Ureter (tissue), 1 donor: ENCODE measurements at places on chromosomes 6 and 20.

DNA sequence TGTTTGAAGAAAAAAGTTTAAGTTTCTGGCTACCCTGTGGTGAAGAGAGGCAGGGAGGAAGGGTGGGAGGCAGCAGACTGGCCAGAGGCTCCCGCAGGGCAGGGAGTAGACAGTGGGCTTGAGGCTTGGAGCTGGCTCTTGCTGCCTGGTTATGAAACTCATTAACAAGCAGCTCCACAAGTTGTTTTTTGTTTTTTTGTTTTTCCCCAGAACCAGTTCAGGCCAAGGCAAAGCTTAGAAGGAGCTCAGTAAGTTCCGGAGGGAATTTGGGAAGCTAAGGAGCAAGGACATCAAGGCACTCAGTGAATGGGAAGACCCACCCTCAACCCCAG, 4.0 kb downstream of the DLL1 start:
- DNase-seq = no peak

GRCh38 chr6:14695579-14695978, 550.3 kb upstream of the JARID2 start:
- no peak for DNase-seq

DNA sequence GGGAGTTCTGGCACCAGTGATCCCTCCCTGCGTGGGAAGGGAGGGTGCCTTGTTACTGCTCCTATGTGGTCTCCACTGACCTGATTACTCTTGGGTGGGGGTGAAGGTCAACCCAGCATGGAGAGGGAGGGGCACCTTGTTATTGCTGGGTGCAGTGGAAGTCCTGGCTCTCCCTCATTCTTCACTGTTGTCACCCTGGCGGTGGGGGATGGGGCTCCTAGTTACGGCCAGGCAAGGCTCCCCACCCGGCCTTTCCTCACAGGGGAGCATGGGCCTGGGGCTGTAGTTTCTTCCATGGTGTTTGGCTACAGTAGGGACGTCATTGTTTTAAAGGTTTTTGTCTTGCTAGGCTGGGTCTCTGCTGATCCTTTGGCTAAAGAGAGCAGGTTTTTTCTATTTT, 40.8 kb downstream of the PACSIN1 start:
- DNase-seq = no peak

DNA sequence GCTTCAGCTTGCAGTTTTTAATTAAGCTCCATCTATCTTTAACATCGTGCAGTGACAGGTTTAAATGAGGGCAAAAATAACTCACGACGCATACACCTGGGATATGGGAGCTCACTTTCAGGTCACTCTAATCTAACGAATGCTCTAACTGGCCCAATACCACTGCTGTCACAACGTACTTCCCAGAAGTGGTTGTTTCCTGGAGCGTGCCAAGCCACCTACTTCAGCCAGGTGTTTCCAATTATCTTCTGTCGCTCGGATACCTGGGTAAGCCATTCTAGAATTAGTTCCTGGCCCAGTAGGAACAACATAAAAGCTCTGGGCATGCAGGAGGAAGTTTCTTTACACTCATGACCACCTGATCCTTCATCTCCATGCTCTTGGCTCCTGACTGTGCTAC, 147.4 kb downstream of the FOXC1 start:
- DNase-seq = no peak

GRCh38 chr6:115733426-115733825, 327.3 kb downstream of the FRK start:
- no peak for DNase-seq
